ENCODE measurements at places on chromosomes 16 and 17. TPM values are rescaled to one million over a fixed set of nuclear protein-coding genes. Genes with fewer than 3 reads are reported as not detected.

DNA sequence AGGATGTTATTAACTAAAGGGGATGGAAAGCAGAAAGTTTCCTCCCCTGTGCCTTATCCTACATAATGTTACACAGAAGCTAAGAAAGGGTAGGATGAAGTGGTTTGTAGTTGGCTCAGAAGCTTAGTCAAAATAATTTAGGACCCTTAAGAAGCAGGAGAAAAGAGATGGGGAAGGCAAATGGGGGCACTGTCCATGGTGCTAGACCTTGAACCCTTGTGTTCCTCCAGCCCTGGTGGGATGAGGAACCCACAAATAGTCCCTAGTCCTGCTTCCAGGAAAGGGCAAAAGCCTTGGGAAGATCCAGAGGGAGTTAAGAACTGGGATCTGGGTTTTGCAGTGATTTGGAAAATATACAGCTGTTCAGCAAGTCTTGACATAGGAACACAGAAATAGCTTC is 54.5 kb downstream of the SLC5A11 start:
- DNase-seq: no peak

DNA sequence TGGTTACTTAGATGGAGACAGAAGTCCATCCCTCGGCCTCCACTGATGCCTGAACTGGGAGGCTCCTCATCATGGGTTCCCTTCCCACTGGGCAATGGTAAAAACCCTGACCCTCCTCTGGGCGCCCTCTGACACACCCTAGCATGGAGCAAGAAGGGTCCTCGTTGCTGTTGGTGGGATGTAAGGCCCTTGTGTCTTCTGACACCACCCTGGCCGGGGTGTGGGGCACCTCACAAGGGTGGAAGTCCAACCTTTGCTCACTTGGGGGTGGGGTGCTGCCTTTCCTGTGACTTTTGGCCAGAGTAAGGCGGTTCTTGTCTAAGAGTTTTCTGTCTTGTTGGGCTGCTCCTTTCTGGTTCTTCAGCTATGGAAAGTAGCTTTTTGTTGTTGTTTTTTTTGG is 28.7 kb downstream of the MPRIP start:
- no peak for DNase-seq

GRCh38 chr16:75452464-75453190 is 11.9 kb downstream of the TMEM170A start:
- DNase-seq: no peak

DNA sequence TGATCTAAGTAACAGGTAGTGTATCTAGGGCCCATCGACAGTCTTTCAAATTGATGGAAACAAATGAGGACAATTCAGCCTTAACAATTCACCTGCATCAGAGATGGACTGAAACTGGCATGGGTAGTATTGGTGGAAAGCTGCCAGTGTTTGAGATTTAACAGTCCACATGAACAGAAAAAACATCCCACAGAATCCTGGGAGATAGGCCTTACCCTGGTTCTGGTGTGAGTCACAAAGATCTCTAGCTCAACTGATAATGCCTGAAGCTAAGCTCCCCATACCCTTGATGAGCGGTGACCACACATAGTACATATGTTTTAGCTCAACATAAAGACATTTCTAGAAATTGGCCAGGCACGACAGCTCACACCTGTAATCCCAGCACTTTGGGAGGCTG is 21.9 kb downstream of the CRK start:
- no peak for DNase-seq

- DNase-seq: no peak
These were observed 33.8 kb downstream of the NCOR1 start for GRCh38 chr17:16181581-16181980.

DNA sequence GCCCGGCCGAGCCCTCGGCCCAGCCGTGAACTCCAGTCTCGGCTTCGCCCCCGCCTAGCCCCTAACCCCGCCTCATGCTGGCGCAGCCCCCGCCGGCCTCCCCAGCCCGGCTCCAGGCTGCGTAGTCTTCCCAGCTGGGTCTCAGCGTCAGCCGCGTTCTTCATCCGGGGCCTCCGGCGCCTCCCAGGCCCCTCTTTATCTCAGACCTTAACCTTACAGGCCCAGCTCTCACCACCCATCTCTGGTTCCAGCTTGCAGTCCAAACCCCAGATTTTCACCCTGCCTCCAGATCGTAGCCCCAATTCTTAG is at the start of gene PROCA1:
Gene PROCA1 (minus strand): TSS at position 166 of the 309 bp plus-strand sequence. CDS start 228 bp downstream, outside the sequence.
- DNase-seq: no peak

GRCh38 chr17:46978489-46979146 is 435 bp downstream of the RPRML start:
- no peak for DNase-seq

GRCh38 chr16:68520649-68521086 is 18.4 kb upstream of the ZFP90 start:
- DNase-seq: peak; percentile 34

DNA sequence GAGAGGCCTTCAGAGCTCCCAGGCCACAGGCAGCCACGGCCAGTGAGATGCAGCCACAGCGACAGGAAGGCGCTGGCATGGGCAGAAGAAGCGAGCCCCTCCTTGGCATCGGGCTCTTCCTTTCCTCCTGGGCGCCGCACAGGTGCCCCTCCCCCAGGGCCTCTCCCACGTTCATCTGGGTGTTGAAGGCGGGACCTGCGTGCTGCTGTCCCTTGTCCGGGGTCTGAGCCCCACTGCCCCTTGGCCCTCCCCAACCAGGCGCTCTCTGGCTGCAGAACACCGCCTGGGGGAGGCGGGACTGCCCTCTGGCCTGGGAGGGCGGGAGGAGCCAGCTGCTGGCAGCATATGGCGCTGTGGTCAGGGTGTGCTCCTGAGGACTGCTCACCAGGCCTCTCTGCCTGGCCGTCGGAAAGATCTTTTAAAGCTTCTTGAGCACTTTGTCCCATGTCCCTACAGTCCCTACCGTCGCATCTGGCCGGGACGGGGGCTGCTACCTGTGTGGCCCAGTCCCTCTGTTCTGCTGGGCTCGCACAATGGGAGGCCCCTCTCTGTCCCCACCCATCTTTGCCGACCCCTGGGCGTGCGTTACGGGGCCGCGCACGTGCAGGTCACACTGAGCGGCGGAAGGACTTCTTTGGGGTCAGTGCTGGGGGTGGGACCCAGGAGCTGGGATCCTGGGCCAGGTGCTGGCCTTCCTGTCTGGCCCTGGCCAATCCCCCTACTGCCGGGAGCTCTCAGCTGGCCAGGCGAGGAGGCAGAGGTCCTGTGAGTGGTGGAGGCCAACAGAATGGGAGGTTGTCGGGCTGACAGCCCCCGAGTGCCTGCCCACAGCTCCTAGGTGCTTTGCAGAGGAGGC is 1.7 kb downstream of the SLC25A10 start:
- no peak for DNase-seq

DNA sequence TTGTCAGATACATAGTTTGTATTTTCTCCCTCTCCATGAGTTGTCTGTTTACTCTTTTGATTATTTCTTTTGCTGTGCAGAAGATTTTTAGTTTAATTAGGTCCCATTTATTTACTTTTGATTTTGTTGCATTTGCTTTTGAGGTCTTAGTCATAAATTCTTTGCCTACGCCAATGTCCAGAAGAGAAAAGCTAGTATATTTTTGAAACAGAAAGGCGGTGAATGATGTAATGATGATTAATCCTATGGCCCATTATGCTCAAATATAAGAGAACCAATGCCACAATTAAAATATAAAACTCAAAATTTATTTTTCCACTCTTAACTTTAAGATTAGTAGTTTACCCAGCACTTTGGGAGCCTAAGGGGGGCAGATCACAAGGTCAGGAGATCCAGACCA is 59.8 kb upstream of the SMIM36 start:
- no peak for DNase-seq

The C17orf78 gene
- not detected for total RNA-seq

The UTS2R gene
- total RNA-seq: not detected

The TMEM106A gene
- 2.5 TPM for total RNA-seq

The KCNJ18 gene
- not detected for total RNA-seq

The NPLOC4 gene
- total RNA-seq: 66.3 TPM

Measured in esophagus squamous epithelium (tissue), 5 donors.